ENCODE measurements at places on chromosomes 16 and 17.

GRCh38 chr17:58001461-58002124, 5.5 kb downstream of the SRSF1 start:
- DNase-seq = no peak

DNA sequence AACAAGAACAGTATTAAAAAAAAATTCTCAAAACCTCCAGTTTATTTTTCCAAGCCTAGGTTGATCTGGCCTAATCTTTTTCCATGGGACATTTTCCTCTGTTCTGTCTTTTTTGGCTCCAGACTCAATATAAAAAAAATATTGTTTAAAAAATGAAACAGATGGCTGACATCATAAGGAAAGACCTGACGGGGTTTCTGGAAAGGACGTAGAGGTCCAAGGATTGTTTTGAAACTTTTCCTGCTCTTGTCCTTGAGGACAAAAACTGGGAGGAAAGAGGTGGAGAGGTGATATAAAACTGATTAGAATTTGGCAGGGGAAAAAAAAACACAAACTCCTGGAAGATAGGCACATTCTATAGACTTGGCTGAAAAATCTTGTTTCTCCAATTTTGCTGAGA, 211.4 kb upstream of the CDH11 start:
- no peak for DNase-seq

- DNase-seq = no peak
These were observed 6.5 kb downstream of the MARCHF10 start for GRCh38 chr17:62801553-62802114.

- DNase-seq = no peak
These were observed 75.9 kb upstream of the TNRC6C start for GRCh38 chr17:77882481-77883212.

GRCh38 chr16:24976971-24977677, 38.0 kb downstream of the ARHGAP17 start:
- DNase-seq = no peak

DNA sequence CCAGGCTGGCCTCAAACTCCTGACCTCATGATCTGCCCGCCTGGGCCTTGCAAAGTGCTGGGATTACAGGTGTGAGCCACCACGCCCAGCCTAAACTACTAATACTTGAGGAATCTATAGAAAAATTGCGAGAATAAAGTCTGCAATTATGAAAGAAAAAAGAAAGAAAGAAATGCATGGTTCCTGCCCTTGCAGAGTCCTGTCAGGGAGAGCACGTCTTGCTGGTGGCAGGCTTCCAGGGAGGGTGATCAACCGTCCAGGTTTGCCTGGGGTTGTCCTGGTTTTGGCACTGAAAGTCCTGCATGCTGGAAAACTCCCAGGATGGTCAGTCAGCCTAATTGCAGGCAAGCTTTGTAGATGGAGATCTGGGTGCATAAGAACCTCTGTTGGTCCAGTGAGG, 21.5 kb upstream of the KIFC3 start:
- no peak for DNase-seq

Measured in fibroblast of skin of left quadriceps (primary cell).